ENCODE measurements at places on chromosomes 16 and 17. TPM values are rescaled to one million over a fixed set of nuclear protein-coding genes. Genes with fewer than 3 reads are reported as not detected.

- no peaks in the 10 kb centered on the region for H3K27me3 ChIP-seq
- H3K4me1 ChIP-seq: no peaks in the 10 kb centered on the region
- no peak overlapping the region for H3K27ac ChIP-seq
- H3K4me3 ChIP-seq: no peak overlapping the region
- no peak for DNase-seq
These were observed 27.9 kb upstream of the ARL6IP1 start for GRCh38 chr16:18829251-18829650.

- no peaks in the 10 kb centered on the region for H3K27me3 ChIP-seq
- no peak for DNase-seq
- H3K4me3 ChIP-seq: no peak overlapping the region
These were observed 170.4 kb downstream of the SALL1 start for GRCh38 chr16:50980666-50981065.

Gene CD300H
- not detected for total RNA-seq

- no peaks in the 10 kb centered on the region for H3K36me3 ChIP-seq
- no peaks in the 10 kb centered on the region for H3K27me3 ChIP-seq
- H3K4me3 ChIP-seq: no peak overlapping the region
- no peak overlapping the region for H3K27ac ChIP-seq
- no peaks in the 10 kb centered on the region for H3K4me1 ChIP-seq
These were observed 265.6 kb downstream of the CDH13 start for GRCh38 chr16:82892324-82892723.

Gene KCNH4
- total RNA-seq: not detected

- peak overlapping the region; percentile 97 for H3K27ac ChIP-seq
- no peaks in the 10 kb centered on the region for H3K27me3 ChIP-seq
These were observed 479 bp upstream of the ZNF207 start for GRCh38 chr17:32349503-32349853.

DNA sequence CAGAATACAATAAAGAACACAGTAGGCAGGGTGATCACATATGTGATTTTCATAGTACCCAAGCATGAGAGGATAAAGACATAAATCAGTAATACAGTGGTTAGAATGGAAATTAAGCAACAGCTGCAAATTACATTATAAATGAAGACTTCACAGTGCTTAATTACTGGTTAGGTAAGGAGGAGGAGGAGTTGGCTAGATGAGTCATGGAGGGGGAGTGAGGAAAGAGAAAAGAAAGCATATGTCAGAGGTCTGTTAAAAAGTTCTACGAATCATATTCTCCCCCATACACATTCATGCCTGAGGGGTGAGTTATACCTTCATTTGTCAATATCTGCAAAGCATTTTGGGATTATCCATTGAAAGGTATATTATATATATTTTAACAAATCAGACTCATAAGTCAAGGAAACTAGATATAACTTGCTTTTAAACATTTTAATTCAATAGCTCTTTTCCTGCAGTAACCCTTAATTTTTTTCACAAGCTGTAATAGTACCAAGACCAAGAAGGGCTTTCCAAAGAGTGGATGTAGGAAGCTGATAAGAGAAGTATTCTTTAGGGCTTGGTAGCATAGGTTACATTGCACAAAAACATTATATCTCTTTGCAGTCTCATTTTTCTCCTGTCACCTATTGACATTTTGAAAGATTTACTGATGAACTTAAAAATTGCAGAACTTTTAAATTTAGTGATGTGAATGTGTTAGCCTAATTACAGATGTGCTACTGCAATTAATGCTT is 99.3 kb downstream of the STXBP4 start:
- no peaks in the 10 kb centered on the region for H3K4me1 ChIP-seq
- no peaks in the 10 kb centered on the region for H3K36me3 ChIP-seq
- DNase-seq: no peak
- no peak overlapping the region for H3K4me3 ChIP-seq
- H3K27me3 ChIP-seq: no peaks in the 10 kb centered on the region

DNA sequence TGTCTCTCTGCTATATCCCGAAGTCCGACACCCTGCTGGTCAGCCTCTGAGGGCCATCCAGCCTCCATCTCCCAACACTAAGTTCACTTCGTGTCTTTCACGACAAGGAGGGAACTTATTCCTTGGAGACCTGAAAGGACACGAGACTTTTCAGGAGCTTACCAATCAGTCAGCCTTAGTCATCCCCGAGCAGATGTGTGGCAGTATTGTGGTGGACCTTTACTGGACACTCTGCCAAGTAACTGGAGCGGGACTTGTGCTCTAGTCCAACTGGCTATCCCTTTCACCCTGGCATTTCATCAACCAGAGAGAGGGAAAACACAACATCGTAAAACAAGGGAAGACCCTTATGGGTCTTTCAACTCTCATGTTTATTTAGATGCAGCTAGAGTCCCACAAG is 87.1 kb downstream of the EMP2 start:
- no peak overlapping the region for H3K4me3 ChIP-seq
- DNase-seq: no peak
- H3K27ac ChIP-seq: no peak overlapping the region
- no peaks in the 10 kb centered on the region for H3K4me1 ChIP-seq

Gene ABCA5
- total RNA-seq: 22.0 TPM

- H3K4me1 ChIP-seq: no peaks in the 10 kb centered on the region
- H3K27me3 ChIP-seq: no peaks in the 10 kb centered on the region
- no peaks in the 10 kb centered on the region for H3K36me3 ChIP-seq
- H3K4me3 ChIP-seq: no peak overlapping the region
- no peak overlapping the region for H3K27ac ChIP-seq
- DNase-seq: no peak
These were observed 238.9 kb downstream of the HS3ST3B1 start for GRCh38 chr17:14539801-14540200.

DNA sequence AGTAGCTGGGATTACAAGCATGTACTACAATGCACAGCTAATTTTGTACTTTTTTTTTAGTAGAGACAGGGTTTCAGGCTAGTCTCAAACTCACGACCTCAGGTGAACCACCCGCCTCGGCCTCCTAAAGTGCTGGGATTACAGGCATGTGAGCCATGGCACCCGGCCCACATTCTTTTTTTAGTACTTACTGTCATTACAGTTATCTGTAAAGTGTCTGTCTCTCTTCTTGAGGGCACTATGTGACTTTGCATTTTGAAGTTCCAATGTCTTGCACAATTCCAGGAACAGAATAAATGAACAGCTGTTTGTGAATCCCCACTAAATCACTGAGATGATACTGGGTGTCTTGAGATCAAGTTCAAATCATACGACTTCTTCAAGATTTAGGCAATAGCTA is 1540.3 kb downstream of the CDH11 start:
- DNase-seq: no peak
- no peaks in the 10 kb centered on the region for H3K27me3 ChIP-seq
- H3K4me3 ChIP-seq: no peak overlapping the region
- no peak overlapping the region for H3K27ac ChIP-seq
- H3K36me3 ChIP-seq: no peaks in the 10 kb centered on the region
- H3K4me1 ChIP-seq: no peaks in the 10 kb centered on the region

DNA sequence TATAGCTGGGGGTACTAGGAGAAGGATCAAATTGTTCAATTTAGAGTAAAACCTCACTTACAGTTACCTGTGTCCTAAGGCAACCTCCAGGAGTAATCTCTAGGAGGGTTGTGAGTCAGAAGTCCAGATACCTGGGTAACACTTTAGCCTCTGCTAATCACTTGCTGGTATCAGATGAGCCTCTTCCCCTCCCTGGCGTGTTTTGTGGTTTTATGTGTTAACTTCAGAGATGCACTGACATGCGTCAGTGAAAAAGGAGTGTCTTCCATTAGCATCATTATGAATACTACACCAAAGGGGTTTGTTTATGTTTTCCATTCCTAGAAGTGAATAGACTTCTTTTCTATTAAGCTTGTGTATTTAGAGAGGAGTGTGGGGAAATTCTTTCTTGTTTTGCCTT is 208.2 kb downstream of the FTO start:
- H3K27me3 ChIP-seq: no peaks in the 10 kb centered on the region
- no peak for DNase-seq
- peaks cover 2% of the 10 kb centered on the region for H3K4me1 ChIP-seq
- no peaks in the 10 kb centered on the region for H3K36me3 ChIP-seq

Gene TNFSF12
- 158 TPM for total RNA-seq

- no peaks in the 10 kb centered on the region for H3K27me3 ChIP-seq
- H3K36me3 ChIP-seq: no peaks in the 10 kb centered on the region
- no peak overlapping the region for H3K27ac ChIP-seq
- no peak for DNase-seq
These were observed 5.7 kb upstream of the CETP start for GRCh38 chr16:56956076-56956475.

DNA sequence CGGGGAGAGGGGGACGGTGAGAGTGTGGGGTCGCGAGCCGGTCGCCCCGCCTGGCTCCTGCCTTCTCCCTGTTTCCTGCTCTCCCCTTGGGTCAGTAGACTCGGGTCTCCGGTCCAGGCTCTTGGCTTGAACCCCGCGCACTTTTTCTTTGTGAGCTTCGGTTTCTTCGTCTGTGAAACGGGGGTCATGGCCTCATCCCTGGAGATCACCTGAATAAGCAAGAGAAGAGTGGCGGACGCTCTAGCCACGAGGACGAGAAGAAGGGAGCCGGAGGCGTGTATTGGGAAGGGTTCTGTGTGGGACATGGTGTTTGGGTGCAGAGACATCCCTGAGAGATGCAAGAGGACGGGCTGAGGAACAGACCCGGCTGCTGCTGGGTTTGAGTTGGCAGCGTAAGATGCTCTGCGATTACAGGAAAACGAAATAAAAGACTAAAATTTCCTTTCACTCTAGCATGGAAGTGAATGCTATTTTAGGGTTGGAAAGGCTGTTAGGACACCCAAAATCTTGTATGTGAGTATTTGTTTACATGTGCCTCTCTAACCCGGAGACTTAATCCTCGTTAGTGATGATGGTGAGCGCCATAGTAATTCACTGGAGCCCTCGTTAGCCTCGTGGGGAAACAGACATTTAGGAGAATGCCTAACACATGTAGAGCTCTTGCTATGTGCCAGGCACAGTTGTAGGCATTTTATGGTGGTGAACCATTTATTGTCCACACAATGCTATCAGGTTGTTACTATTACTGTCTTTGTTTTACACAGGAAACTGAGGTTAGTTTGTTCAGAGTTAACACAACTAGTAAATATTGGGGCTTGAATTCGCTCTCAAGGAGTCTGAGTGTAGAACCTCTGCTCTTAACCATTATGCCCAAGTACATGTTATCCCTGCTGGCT is 646 bp downstream of the KIF22 start:
- no peaks in the 10 kb centered on the region for H3K27me3 ChIP-seq
- H3K4me1 ChIP-seq: peaks cover 17% of the 10 kb centered on the region
- peak overlapping the region; percentile 83 for H3K4me3 ChIP-seq

GRCh38 chr16:56983211-56983751 is 6.1 kb upstream of the NLRC5 start:
- H3K36me3 ChIP-seq: no peaks in the 10 kb centered on the region
- H3K27me3 ChIP-seq: no peaks in the 10 kb centered on the region
- H3K27ac ChIP-seq: peak overlapping the region; percentile 28
- H3K4me3 ChIP-seq: no peak overlapping the region

Gene TAF1C
- 227 TPM for total RNA-seq

DNA sequence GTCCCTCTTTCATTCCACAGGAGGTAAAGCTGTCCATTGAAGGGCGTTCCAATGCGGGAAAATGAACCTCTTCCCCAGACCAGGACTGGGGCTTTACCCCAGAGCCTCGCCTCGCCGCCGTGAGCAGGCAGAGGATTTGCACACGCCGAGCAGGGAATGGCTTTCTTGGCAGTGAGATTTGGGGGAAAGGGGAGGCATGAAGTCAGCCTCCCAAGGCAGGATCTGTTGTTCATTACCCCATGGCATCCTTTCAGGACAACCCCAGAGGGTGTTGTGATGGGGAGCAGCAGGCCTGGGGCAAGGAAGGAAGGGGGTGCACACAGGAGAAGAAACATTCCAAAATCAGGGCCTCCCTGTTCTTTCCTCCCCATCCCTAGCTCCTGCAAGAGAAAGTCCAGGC is 6.0 kb downstream of the ATXN1L start:
- H3K4me3 ChIP-seq: no peak overlapping the region
- H3K36me3 ChIP-seq: peaks cover 47% of the 10 kb centered on the region
- H3K4me1 ChIP-seq: peaks cover 7% of the 10 kb centered on the region
- no peak for DNase-seq
- no peak overlapping the region for H3K27ac ChIP-seq

Gene MYCBPAP
- total RNA-seq: 2.7 TPM

Gene SKAP1
- 1.9 TPM for total RNA-seq

Gene FKBP10
- total RNA-seq: 46.6 TPM

GRCh38 chr17:72118335-72119076 is 2.3 kb upstream of the SOX9 start:
- H3K4me3 ChIP-seq: peak overlapping the region; percentile 33
- H3K36me3 ChIP-seq: no peaks in the 10 kb centered on the region
- no peak overlapping the region for H3K27ac ChIP-seq
- DNase-seq: no peak
- H3K27me3 ChIP-seq: peaks cover 58% of the 10 kb centered on the region

DNA sequence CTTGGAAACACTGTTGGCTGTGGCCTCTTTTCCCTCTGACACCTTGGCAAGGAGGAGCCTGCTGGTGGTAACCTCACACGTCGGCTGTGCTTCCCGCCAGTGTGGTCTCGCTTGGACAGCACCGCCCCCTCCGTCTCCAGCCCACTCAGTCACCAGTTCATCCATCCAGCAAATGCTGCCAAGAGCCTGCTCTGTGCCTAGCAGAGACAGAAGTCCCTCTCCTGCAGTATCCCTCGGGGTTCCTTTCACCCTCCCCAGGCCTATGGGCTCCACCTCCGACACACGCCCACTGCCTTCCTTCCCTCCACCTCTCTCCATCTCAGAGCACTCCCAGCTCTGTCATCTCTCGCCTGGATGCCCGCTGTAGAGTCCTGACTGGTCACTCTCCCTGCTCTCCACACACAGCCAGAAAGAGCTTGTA is 12.3 kb downstream of the CACNG4 start:
- no peak overlapping the region for H3K4me3 ChIP-seq
- no peaks in the 10 kb centered on the region for H3K4me1 ChIP-seq
- H3K36me3 ChIP-seq: no peaks in the 10 kb centered on the region
- no peaks in the 10 kb centered on the region for H3K27me3 ChIP-seq
- no peak overlapping the region for H3K27ac ChIP-seq

DNA sequence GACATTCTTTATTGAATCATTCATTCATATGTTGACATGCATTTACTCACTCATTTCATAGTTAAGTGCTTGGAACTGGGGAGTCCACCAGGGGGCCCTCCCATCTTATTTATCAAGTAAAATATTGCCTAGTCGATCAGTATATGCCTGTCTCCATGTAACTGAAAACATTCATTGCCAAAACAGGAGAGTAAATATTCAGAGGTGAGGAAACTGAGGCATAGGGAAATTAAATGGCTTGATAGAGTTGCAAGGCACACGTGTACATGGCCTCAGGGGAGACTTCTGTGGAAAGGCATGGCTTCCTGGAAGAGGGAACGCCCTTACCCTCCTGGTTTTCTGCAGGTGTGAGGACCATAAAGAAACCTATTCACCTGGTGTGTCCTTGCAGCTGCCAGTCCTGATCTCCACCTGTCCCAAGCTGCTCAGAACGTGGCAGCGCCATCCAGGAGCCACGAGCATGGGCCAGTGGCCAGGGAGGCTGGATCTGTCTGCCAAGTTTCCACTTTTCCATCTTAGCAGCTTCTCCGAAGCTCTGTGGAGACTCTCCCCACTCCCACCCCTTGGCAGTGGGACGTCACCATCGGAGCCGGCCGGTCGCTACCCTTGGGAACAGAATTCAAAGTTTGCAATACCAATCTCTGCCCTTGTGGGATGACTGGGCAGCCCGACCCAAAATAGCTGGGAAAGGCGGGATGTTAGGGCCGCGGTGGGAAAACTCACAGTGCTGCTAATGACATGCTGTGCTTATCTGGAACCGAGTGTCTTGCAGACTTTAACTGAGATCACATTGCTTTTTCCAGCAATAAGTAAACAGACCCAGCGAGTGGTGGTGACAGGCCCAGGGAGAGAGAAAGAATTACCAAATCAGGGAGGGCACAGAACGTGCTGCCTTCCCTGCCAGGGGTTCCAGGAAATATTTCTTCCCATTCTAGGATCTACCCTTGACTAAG is 4.1 kb upstream of the C1QTNF1 start:
- no peaks in the 10 kb centered on the region for H3K27me3 ChIP-seq
- H3K36me3 ChIP-seq: no peaks in the 10 kb centered on the region
- peaks cover 57% of the 10 kb centered on the region for H3K4me1 ChIP-seq
- H3K27ac ChIP-seq: peak overlapping the region; percentile 81
- DNase-seq: peak; percentile 66

Data from upper lobe of left lung (tissue), 6 donors.